ENCODE measurements at places on chromosomes 5 and 9.

DNA sequence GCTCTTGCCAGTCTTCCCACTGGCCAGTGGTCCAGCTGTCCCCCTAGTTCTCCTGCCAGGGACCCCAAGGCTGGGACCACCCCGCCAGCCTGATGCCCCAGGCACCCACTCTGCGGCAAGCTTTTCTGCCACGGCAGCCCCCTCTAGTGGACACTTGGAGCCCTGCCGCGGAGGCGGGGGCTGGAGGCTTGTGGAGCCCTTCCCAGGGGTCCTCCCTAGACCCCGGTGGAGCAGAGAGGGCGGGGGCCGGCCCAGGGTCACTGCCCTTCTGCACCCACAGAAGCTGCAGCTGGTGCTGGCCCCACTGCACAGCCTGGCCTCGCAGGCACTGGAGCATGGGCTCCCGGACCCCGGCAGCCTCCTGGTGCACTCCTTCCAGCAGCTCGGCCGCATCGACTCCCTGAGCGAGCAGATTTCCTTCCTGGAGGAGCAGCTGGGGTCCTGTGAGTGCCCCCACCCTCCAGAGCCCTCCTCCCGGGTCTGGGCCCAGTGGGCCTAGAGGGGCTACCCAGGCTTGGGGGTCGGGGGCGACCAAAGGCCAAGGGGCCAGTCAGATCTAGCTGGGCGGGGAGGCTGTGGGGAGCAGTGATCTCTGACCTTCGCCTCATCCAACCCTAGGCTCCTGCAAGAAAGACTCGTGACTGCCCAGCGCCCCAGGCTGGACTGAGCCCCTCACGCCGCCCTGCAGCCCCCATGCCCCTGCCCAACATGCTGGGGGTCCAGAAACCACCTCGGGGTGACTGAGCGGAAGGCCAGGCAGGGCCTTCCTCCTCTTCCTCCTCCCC is 9.1 kb downstream of the EGFL7 start:
- DNase-seq = peak; percentile 54

DNA sequence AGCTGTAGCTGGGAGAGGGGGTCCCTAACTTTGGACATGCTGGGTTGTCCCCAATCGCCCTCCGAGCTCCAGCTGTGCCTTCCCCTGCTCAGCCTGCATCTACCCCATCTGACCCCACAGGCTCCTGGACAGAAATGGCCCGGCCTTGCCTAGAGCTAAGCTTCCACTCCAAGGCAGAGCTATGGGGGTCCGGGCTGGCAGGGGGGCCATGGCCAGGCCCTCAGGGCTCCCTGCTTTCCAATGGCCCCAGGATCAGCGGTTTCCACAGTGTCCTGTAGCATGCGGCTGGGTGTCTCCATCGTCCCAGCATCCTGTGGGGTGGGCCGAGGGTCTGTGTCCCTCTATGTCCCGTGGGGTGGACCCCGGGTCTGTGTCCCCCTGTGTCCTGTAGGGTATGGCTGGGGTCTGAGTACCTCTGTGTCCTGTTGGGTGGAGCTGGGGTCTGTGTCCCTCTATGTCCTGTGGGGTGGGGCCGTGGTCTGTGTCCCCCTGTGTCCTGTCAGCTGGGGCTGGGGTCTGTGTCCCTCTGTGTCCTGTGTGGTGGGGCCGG is 130.6 kb downstream of the RXRA start:
- no peak for DNase-seq

- no peak for DNase-seq
Measured at GRCh38 chr5:148746826-148747535, 79.4 kb upstream of the ADRB2 start.

DNA sequence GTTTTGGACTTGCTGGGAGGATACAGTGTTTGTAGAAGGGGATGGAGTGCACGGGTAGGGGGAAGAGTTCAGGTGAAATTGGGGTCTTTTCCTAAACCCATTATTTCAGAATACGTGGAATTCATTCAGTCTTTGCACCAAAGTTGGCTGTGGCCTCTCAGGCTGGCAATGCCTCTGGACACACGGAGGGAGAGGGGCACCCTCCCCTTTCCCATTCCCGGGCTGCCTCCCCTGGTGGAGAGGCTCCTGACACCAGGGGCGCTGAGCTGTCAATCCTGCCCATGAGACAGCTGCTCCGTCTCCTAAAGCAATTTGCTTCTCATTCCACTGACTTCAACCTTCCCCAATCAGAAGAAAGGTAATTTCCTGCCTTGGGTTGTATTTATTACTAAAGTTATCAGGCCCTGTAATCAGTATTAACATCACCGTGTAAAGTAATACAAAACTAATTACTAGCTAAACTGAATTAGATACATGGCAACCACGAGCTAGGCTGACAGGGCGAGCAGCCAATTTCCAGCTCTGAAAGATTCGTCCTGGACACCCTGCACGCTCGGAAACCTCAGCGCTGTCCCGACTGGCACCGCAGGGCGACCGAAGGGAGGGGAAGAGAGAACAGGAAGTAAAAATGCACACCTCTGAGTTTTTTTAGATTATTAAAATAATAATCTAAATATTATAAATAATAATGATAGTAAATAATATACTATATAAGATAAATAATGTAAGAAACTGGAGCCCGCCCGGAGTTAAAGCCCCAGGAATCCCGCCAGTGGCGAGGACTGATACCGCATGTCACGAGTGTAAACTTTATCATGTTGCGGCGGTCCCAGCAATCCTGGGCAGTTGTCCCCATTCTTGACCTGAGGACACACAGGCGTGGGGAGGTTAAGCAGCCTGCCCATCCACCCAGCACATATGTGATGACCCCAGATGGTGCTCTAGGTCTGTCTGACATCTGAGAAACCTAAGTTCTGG is 6.9 kb upstream of the OLFM1 start:
- DNase-seq = no peak

GRCh38 chr9:9942764-9943424 is 669.9 kb downstream of the PTPRD start:
- peak; percentile 73 for DNase-seq

- DNase-seq = no peak
Measured at GRCh38 chr9:69882998-69883565, 62.5 kb downstream of the CFAP95 start.

GRCh38 chr9:78781681-78782080 is 484.8 kb downstream of the PSAT1 start:
- DNase-seq = no peak

DNA sequence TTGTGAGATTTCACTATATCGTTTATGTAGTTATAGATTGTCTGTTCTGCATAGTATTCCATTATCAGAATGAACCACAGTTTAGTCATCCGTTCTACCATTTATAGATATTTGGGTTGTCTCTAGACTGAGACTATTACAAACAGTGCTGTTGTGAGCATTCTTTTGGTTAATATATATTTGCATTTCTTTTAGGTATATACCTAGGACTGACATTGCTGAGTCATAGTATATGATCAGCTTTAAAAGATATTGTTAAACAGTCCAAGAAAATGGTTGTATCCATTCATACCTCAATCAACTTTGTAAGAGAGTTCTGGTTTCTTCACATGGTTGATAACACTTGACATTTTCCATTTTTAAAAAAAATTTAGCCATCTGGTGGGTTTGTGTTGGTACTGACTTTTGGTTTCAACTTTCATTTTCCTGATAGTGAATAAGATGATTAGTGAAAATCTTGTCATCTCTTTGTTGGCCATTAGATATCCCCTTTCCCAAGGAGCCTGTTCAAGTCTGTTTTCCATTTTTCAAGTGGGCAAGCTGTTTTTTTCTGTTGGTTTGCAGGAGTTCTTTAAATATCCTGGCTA is 22.9 kb upstream of the ADAM19 start:
- DNase-seq = no peak

DNA sequence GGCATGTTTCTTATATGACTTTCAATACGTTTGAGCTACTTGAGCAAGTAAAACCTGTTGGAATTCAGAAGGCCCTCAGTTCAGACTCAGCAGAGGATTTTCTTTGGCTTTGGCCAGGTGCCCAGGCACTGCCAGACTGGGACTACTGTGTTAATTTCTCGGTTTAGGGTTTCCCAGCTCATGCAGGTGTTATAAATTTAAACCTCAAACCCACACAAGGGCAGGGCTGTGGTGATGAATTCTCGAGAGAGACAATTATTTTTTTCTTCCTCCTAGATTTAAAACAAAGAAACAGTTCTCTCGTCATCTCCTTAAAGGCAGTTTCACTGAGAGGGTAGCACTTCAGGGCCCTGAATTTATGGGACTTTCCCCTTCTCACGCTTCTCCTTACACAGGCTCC is 406.0 kb upstream of the PIK3R1 start:
- DNase-seq = no peak

- DNase-seq = no peak
Measured at GRCh38 chr9:4620881-4621555, 41.1 kb upstream of the PLPP6 start.

GRCh38 chr9:20447291-20447690 is 175.0 kb downstream of the MLLT3 start:
- DNase-seq = no peak

DNA sequence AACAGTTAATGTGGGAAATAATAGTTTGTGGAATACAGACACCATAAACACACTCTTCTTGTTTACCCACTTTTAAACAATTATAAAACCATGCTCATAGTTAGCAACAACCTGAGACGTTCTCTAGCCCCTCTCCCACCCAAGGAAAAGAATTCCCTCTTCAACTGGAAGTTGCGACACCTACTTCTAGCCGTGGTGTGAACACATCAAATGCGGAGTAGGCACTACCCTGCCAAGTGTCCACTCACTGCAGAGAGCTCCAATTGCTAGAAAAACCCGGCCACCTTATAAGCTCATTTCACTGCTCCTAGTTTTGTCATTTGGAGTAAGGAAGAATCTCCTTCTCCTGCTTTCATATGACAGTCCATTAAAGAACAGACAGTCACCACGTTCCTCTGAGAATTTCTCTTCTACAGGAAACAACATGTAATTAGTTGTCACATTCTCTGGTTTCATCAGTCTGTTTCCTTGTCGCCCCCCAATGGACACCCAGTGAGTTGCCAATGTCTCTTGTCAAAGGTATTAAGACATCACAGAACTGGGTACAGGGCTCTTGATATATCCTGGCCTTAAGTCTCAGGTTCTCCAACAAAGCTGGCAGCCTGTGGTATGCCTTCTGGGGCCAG is 47.3 kb downstream of the PRLR start:
- DNase-seq = peak; percentile 14

- no peak for DNase-seq
Measured at GRCh38 chr9:17622141-17622540, 43.3 kb downstream of the SH3GL2 start.

GRCh38 chr9:13863112-13863511 is 450.8 kb downstream of the NFIB start:
- no peak for DNase-seq

- no peak for DNase-seq
Measured at GRCh38 chr9:73199886-73200285, 48.2 kb downstream of the ANXA1 start.

DNA sequence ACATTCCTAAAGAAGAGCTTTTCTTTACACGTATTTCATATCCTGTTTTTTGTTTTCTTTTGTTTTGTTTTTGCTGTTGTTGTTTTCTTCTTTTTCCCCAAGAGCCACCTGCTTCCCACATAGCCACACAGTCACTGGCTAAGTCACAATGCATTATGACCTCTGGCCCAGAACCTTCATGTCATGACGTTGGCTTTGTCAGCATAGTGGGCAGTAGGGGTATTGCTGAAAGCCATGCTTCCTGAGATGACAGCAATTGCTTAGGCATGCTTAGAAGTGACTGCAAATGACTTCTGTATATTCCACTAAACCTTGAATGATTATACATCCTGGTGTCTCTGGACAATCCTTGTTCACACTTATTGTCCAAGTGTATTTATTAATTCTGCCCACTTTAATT is 375.8 kb downstream of the TAF11L14 start:
- DNase-seq = no peak

- no peak for DNase-seq
Measured at GRCh38 chr9:130860458-130861316, 25.6 kb downstream of the ABL1 start.

GRCh38 chr5:45779874-45780671 is 83.9 kb upstream of the HCN1 start:
- DNase-seq = no peak

DNA sequence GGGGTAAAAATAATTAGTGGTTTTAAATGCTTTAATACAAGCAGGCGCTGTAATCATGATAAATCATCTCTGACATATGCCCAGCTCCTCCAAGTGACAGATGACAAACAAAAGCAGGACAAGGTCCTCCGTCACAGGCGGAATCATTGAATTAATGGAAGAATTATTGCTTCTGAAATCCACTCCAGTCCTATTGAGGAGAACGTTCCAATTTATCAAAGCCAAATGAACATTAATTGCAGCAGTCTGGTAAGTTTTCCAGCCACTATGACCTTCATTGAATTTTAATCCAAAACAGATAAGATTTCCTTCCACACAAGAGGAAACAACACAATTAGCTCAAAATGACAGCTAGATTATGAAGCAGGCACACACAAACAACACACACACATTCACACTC is 136.8 kb downstream of the ASTN2 start:
- DNase-seq = no peak

DNA sequence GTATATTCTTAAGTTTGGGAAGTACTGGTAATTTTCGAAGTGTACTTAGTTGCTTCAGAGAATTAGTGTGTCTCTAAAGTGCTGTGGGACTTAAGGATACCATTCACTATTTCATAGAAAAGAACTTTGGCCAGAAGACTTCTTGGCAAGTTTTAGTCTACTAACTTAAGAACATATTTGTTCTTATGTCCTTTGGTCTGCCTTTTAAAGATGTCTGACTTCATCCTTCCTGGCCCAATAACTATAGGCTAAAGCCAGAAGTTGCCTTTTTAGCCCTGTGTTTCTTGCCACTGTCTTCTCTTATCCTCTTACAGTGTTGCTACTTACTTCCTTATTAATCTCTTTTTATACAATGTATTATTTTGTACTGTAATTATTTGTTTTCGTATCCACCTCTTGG is 6.3 kb downstream of the RBM27 start:
- DNase-seq = no peak

DNA sequence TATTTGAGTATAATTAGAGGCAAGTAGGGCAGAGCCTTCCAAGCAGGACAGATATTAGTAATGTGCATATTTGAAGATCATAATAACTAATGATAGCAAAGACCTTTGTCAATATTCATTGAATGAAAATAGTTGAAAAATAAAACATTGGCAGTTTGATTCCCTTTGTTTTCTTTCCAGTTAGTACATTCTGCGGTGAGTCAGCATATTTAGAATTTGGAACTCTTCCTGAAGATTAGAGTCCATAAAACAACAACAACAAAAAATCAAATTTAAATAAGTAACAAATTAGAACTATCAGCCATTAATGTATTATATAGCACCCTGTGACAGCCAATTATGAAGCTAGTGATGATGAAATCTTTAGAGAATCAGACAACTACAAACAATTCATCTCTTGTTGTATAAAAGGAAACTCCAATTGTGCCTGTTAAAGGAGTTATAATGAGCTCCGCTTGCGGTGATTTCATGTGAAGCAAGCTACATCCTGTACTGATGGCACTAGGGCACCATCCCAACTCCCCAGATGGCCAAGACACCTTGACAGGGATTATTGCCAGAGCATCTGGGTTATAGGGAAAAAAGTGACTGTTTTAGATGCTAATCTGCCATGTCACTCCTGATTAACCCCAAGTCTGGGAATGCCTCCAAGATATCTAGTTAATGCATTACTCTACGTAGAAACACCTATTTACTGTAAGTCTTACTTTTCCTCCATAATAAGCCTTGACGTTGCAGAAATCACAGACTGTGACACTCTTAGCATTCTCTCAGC is 6.8 kb downstream of the IFNA8 start:
- no peak for DNase-seq

GRCh38 chr9:2872250-2872930 is 28.5 kb upstream of the PUM3 start:
- DNase-seq = peak; percentile 27
